Mammary epithelial cell (primary cell): ENCODE measurements at places on chromosomes 13 and 19. TPM values are rescaled to one million over a fixed set of nuclear protein-coding genes. Genes with fewer than 3 reads are reported as not detected.

Gene IGSF23
- total RNA-seq = not detected

Gene ZNF492
- total RNA-seq = 0.67 TPM

GRCh38 chr13:32428581-32429432, 877 bp upstream of the N4BP2L1 start:
- no peak for DNase-seq

DNA sequence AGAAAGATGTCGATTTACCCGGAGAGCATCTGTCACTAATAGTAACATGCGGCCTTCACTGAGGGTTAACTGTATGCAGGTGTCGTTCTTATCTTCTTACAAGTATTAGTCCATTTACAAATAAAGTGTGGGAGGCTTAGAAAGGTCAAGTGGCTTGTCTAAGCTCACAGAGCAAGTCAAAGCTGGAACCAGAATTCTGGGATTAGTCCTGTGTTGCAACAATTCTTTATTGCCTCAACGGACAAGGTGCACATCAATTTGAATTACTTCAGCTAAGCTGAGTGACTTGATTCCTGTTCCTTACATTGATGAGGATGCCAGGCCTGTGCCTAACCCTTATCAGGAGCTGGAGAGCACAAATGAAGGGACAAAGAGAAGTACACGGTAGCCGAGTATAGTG, 1193.6 kb downstream of the UQCRFS1 start:
- no peak for DNase-seq

- no peak for DNase-seq
Measured at GRCh38 chr13:75661443-75661842, 25.3 kb downstream of the LMO7 start.

DNA sequence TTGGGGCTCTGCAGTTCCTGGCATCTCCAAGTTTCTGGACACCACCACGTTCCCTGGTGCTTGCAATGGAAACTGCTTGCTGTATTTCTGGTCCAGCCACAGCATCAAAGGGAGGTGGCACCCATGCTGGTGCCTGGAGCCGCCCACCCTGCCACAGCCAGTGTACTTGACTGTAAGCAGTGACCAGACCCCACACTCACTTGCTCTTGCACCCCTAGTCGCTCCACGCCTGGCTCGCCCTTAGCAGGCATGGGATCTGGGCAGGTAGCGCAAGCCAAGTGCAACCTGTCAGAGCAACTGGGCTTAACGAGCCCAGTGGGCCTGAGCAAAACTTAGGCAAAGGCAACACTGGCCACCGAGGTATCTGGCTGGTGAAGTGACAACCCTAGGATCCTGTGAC, 648.2 kb upstream of the PCDH9 start:
- no peak for DNase-seq
